ENCODE measurements at places on chromosomes 7 and 10.
A peak's percentile ranks its signal among the peaks of the same experiment; 100 is the strongest.

GRCh38 chr10:89836840-89837164 lies 135.4 kb downstream of the KIF20B start:
- DNase-seq: no peak

- no peak for DNase-seq
Measured at GRCh38 chr7:30168835-30169573, 34.2 kb downstream of the MTURN start.

DNA sequence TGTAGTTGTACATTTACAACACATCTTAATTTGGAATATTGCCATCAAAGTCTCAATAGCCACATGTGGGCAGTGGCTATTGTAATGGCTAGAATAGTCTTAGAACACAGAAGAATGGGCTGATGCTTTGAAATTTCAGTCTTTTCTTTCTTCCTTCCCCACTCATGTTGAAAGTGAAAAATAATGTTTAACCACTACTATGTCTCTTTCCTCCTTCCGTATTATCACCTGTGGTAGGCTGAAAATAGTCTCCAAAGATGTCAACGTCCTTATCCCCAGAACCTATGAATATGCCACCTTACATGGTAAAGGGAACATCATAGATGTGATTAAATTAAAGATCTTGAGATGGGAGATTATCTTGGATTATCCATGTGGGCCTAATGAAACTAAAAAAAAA lies 154.0 kb downstream of the SUGCT start:
- DNase-seq: no peak

DNA sequence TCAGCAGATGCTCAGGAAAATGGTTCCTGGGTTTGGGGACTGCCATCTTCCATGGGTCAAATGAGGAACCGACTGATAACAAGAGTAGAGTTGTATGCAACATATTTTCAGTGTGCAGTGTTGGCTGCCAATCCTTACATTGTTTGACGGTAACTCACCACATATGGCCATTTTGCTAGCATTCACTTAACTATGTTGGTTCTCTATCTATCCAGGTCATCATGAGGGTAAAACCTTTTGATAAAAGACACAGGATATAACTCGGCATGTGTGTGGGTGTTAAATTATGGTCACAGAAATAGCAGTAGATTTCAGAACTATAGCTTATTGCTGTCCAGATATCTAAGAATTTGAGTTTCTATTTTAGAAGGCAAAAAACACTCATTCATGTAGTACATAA lies 140.7 kb upstream of the AOAH start:
- peak; percentile 20 for DNase-seq

GRCh38 chr7:100053215-100053614 lies 3.6 kb downstream of the ZSCAN21 start:
- peak; percentile 20 for DNase-seq

- no peak for DNase-seq
Measured at GRCh38 chr7:17037356-17037755, 155.6 kb upstream of the AGR3 start.

GRCh38 chr7:81487516-81487915 lies 282.3 kb downstream of the HGF start:
- DNase-seq: no peak

GRCh38 chr10:15433850-15434537 lies 62.9 kb upstream of the FAM171A1 start:
- peak; percentile 30 for DNase-seq

DNA sequence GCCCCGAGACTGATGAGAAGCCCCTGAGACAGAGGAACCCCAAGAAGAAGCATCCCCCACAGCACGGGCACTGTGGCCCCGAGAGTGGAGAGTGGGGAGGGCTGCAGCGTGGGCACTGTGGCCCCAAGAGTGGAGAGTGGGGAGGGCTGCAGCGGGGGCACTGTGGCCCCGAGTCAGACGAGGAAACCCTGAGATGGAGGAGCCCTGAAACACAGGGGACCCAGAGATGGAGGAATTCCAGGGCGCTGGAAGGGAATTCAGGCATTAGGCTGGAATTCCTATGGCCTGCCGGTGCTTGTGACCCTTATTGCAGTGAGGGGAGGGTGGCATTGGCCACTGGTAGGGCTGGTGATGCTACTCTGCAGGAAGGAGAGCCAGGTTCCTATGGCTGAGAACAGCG lies 168.6 kb upstream of the SHH start:
- DNase-seq: no peak
